ENCODE measurements at places on chromosomes 1 and 21.

GRCh38 chr1:28735961-28736449 lies 735 bp upstream of the YTHDF2 start:
- DNase-seq, result no peak

DNA sequence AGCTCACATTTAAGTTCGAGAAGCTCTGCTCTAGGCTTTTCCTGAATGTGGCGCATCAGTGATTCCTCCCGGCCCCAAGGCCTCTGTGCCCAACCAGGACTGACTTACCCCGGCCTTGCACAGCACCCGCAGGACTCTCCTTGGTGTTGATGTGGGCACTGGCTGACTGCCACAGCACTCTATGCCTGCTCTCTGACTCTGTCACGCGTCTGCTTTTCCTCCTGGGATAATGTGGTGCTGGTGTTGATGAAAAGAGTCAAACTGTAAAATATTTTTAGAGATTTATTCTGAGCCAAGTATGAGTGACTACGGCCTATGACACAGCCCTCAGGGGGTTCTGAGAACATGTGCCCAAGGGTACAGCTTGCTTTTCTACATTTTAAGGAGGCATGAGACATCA lies 15.5 kb upstream of the SLC2A5 start:
- no peak for DNase-seq

GRCh38 chr1:119336848-119337247 lies 31.7 kb upstream of the HAO2 start:
- no peak for DNase-seq

DNA sequence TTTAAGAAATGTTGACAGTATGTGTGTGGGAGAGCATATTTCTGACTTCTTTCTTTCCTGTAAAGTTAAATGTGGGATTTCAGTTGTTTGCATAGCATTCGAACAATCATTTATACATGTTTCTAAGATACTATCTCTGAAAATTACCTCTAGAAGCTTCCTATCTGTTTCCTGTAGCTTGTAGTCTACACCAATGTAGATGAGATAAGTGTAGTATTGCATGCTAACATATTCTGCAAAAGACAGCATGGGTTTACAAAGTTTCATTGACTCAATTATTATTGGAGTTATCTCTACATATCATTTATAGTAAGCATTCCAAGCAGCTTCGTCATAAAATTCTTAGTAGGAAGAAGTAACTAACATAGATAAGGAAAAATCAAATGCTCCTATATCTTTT lies 98.9 kb upstream of the DPYD start:
- DNase-seq, result no peak

DNA sequence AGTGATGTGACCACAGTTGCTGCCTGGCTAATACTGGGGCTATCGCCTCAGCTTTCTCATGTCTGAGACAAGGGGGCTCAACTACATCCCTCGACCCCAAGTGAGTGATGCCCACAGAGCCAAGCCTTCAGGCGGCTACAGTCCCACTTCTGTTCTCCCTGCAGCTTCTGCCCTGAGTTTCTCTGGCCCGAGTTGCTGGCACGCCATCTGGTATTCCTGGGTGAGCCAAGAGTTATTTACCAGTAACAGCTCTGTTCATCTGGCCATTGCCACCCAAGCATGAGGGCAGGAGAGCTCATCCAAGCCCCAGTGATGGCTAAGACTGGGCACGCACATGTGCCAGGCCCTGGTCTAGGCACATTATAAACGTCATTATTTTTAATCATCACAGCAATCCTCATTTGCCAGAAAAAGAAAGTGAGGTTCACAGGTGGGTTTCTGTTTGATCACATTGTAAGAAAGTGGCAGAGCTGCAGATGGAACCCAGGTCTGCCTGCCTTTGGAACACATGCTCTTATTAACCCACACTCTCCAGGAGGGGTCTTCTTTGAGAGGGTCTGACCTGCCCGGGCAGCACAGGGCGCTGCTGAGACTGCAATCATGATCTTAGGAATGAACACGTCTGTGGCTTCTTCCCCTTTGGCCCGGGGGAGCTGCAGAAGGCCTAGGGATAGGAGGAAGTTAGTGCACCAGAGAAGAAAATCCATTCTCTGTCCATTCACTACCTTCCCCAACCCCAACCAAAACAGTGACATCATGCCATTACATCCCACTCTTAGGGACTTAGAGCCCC lies 27.5 kb downstream of the KCND3 start:
- no peak for DNase-seq
